ENCODE measurements at places on chromosomes 16 and 17. TPM values are rescaled to one million over a fixed set of nuclear protein-coding genes. Genes with fewer than 3 reads are reported as not detected.

The DNAI2 gene
- polyA plus RNA-seq: not detected

The CLEC18B gene
- polyA plus RNA-seq: 0.15 TPM

The CMTM2 gene
- not detected for polyA plus RNA-seq

The NFAT5 gene
- 24.7 TPM for polyA plus RNA-seq

The SHCBP1 gene
- 13.0 TPM for polyA plus RNA-seq

The TBC1D3B gene
- 0.42 TPM for polyA plus RNA-seq

The KRT32 gene
- polyA plus RNA-seq: 0.09 TPM

The COQ9 gene
- 44.4 TPM for polyA plus RNA-seq

The KIF2B gene
- not detected for polyA plus RNA-seq

The TMEM204 gene
- polyA plus RNA-seq: 10.9 TPM

The IRF8 gene
- not detected for polyA plus RNA-seq

The TBC1D10B gene
- 22.1 TPM for polyA plus RNA-seq

The WSCD1 gene
- 0.06 TPM for polyA plus RNA-seq

The ATP2A1 gene
- 0.22 TPM for polyA plus RNA-seq

The TEKT3 gene
- 0.52 TPM for polyA plus RNA-seq

The SLFN12L gene
- polyA plus RNA-seq: 0.09 TPM

The HNF1B gene
- polyA plus RNA-seq: not detected

The PRR35 gene
- polyA plus RNA-seq: not detected

The GALR2 gene
- not detected for polyA plus RNA-seq

The ROGDI gene
- polyA plus RNA-seq: 8.6 TPM

The CASKIN1 gene
- not detected for polyA plus RNA-seq

The KRT15 gene
- 0.47 TPM for polyA plus RNA-seq

The PTX4 gene
- 0.05 TPM for polyA plus RNA-seq

Measured in fibroblast of lung (primary cell).